ENCODE measurements at places on chromosomes 3 and 15. TPM values are rescaled to one million over a fixed set of nuclear protein-coding genes. Genes with fewer than 3 reads are reported as not detected.
A peak's percentile ranks its signal among the peaks of the same experiment; 100 is the strongest.

The KNL1 gene
- 28.9 TPM for total RNA-seq

The MCF2L2 gene
- total RNA-seq = 1.0 TPM

The SLCO2A1 gene
- total RNA-seq = 0.62 TPM

The KLF13 gene
- total RNA-seq = 78.6 TPM

The ZNF660 gene
- total RNA-seq = not detected

The HEG1 gene
- 141 TPM for total RNA-seq

The ZBTB20 gene
- total RNA-seq = 4.1 TPM

- no peaks in the 10 kb centered on the region for H3K27me3 ChIP-seq
- no peaks in the 10 kb centered on the region for H3K4me1 ChIP-seq
- H3K27ac ChIP-seq = no peak overlapping the region
- H3K36me3 ChIP-seq = peaks cover 1% of the 10 kb centered on the region
- no peak overlapping the region for H3K4me3 ChIP-seq
- DNase-seq = no peak
Measured at GRCh38 chr3:124978627-124979026, 44.1 kb upstream of the MUC13 start.

DNA sequence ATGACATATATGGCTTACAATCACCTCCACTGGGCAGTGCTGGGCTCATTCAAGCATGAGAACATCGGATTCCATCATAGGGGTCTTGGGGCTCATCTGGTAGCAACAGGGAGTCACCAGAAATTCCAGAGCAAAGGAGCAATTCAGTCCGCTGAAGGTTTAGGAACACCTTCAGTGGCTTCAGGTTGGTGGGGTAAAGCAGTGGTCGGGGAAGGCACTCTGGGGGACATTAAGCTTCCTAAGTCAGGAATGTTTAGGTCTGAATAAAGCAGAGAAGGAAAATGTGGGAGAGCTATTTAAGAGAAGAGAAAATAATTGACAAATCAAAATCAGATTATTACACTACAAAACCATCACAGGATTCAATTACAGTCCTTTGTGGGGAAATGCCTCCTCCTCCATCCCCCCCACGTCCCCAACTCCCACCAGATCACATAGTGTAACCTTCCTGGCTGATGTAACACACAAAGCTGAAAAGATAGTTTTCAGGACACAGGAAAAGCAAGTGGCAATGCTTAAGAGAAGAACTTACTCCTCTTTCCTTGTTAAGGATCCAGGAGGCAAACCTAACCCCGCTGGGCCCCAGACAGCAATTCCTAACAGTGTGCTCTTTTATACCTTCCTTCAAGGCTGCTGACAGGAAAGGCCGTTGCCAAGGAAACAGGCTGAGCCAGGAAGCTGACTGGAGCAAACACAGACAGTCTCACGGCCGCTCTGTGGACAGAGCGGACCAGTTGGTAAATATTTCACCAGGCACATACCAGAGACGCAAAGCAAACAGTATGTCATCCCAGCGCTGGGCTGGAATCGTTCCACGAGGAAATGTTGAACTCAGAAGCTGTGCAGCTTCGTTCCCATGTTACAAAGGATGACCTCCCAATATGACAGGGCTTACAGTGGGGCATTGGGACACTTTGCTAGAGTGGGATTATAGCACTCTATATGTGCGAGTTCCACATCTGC lies 57.5 kb upstream of the LMCD1 start:
- H3K27ac ChIP-seq = peak overlapping the region; percentile 93
- H3K36me3 ChIP-seq = no peaks in the 10 kb centered on the region
- H3K27me3 ChIP-seq = no peaks in the 10 kb centered on the region
- DNase-seq = peak; percentile 93
- peaks cover 36% of the 10 kb centered on the region for H3K4me1 ChIP-seq

DNA sequence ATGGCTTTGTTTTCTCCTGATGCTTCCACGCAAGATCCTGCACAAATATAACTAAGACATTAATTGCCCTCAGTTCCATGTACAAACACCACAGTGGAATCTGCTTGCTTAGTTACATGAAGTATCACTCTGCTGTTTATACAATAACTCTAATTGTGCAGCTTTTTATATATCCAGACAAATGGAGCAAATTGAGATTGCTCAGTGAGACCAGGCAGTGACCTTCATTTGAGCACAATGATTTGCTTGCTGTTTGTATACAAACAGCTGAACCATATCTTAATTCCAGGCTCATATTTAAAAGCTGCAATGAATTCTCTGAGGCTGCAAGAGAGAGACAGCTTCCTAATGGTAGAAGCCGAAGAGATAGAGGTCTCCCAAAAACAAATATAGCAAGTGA lies 243.7 kb downstream of the CADPS start:
- no peaks in the 10 kb centered on the region for H3K36me3 ChIP-seq
- H3K4me1 ChIP-seq = no peaks in the 10 kb centered on the region
- DNase-seq = no peak

- H3K36me3 ChIP-seq = peaks cover 3% of the 10 kb centered on the region
- no peak overlapping the region for H3K4me3 ChIP-seq
- no peak overlapping the region for H3K27ac ChIP-seq
- no peaks in the 10 kb centered on the region for H3K4me1 ChIP-seq
- no peaks in the 10 kb centered on the region for H3K27me3 ChIP-seq
Measured at GRCh38 chr3:42188376-42188775, 77.6 kb downstream of the CCK start.

DNA sequence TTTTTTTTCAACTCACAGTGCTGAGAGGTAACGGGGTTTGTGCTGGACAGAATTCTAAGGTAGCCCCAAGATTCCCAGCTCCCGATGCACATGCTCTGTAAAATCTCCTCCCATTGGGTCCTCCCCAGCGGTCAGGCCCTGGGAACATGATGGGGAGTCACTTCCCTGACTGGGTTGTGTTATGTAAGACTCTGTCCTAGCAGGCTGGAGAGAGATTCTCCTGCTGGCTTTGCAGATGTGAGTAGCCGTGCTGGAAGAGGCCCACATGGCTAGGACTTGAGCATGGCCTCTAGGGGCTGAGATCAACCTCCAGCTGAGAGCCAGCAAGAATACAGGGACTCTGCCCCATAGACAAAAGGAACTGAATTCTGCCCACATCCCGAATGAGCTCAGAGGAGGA lies 83.7 kb upstream of the OXTR start:
- DNase-seq = no peak
- H3K27me3 ChIP-seq = no peaks in the 10 kb centered on the region
- no peaks in the 10 kb centered on the region for H3K4me1 ChIP-seq
- no peak overlapping the region for H3K4me3 ChIP-seq
- H3K27ac ChIP-seq = no peak overlapping the region
- H3K36me3 ChIP-seq = no peaks in the 10 kb centered on the region

DNA sequence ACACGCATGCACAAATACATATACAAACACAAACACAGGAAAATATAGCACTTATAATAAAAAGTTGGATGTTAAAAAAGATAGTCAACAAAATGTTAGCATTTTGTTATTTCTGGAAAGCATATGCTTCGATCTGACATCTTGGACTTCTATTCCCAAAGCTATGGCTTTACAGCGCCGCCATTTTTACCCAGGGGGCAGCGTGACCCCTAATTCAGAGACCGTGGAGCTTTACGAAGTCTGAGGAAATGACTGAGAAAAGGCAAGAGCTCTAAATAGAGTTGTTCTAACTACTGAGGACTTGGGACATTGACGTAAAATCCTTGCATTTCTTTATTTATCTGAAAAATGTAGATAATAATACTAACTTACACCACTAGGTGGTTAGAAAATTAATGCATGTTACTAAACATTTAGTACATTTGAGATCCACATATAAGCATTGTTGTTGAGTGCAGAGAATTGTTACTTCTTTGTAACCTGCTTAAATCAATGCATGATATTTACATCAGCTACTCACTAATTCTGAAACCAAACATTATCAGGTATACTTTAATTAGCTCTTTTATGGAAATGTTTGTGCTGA lies 155.4 kb downstream of the TP63 start:
- no peaks in the 10 kb centered on the region for H3K36me3 ChIP-seq
- H3K4me3 ChIP-seq = no peak overlapping the region
- no peaks in the 10 kb centered on the region for H3K4me1 ChIP-seq
- no peak for DNase-seq
- H3K27me3 ChIP-seq = no peaks in the 10 kb centered on the region
